ENCODE measurements at places on chromosomes 16 and 17.

- no peak for DNase-seq
Observed at GRCh38 chr17:31494259-31495021, 103.0 kb downstream of the RAB11FIP4 start.

DNA sequence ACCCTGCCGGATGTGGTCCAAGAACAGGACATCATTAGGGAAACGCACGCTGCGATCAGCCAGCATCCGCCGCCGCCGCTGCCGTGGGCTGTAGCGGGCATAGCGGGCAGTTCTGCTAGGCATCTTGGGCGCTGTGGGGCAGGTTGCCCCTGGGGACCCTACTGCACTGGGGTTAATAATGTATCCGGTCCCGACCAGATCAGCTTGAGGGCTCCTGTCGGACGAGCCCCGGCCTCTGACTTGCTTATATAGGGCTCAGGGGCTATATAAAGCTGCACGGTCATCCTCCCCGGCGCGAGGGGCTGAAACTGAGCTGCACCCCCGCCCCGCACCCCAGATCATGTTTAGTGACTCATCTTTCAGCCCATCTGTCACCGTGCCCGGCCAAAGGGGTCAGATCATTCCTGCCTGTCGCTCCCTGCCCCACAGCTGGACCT is at the start of gene PPP1R27:
Gene PPP1R27, minus strand, starts transcription at position 220 of the 437 bp plus-strand sequence. Its CDS starts 97 bp downstream, at position 123.
- DNase-seq = no peak

GRCh38 chr16:29825145-29826044 is 5.1 kb downstream of the MVP start:
- no peak for DNase-seq

GRCh38 chr17:82752371-82753200 is 721 bp downstream of the TBCD start:
- DNase-seq = no peak

GRCh38 chr16:2469399-2470233 is 1.5 kb upstream of the NTN3 start:
- DNase-seq = no peak

GRCh38 chr17:78458091-78458490 is 79.6 kb downstream of the PGS1 start:
- no peak for DNase-seq

GRCh38 chr16:86756882-86757703 is 178.7 kb downstream of the FOXL1 start:
- no peak for DNase-seq

DNA sequence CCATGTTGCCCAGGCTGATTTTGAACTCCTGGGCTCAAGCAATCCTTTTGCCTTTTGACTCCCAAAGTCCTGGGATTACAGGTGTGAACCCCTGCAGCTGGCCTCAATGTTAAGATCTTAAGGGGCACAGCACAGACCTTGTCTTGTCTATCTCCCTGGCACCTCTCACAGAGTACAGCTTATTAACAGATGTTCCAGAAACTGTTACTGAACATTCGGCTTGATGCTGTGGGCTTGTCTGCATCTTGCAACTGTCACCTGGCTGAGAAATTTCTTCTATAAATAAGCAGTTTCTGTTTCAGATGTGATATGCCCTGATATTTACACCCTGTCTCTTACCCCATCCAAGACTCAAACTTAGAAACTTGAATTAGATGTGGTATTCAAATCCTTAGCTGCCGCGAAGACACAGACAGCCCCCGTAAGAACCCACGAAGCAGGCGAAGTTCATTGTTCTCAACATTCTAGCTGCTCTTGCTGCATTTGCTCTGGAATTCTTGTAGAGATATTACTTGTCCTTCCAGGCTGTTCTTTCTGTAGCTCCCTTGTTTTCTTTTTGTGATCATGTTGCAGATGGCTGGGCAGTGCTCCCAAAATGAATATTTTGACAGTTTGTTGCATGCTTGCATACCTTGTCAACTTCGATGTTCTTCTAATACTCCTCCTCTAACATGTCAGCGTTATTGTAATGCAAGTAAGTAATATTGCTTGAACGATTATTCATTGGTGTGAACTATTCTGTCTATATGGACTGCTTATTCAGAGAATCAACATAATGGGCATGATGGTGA is at the start of gene TNFRSF17:
Gene TNFRSF17, plus strand, starts transcription at position 450 of the 791 bp plus-strand sequence. Its CDS starts 115 bp downstream, at position 565.
- no peak for DNase-seq

- no peak for DNase-seq
Observed at GRCh38 chr17:3944485-3945388, 19.5 kb downstream of the ATP2A3 start.

- DNase-seq = no peak
Observed at GRCh38 chr17:15255713-15256454, 9.2 kb downstream of the PMP22 start.

GRCh38 chr17:65947831-65948230 is 244.1 kb downstream of the CEP112 start:
- no peak for DNase-seq
